ENCODE measurements at places on chromosomes 13 and 19.

GRCh38 chr13:48955536-48955935 is 20.2 kb upstream of the FNDC3A start:
- DNase-seq, result no peak

DNA sequence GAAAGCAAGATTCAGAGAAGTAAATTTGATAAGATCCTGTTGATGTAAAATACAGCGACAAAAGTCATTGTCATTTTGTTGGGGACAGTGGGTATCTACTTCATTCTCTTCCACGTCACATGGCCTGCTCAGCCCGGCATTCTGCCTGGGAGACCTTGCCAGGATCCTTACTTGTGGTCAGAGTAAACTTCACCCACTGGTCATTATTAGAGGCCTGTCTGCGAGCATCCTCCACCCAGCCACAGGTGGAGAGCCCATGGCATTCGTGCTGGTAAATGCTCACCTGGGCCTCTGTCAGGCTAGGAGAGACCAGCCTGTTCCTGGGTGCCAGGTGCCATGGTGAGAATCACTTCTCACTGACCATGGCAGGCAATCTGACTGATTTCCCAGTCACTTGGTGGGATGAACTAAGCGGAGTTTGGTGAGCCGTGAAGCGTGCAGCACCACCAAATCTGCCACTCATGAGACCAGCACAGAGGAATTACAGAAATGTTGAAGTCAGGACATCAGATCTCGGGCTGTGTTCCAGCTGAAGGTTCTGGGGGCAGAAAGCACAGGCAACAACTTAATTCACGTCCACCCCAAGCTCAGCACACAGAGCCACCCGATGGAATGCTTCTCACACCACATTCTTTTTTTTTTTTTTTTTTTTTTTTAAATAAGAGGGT is 107.0 kb downstream of the SIPA1L3 start:
- no peak for DNase-seq

- DNase-seq, result peak; percentile 77
Observed at GRCh38 chr19:32691291-32691951, at the start of gene NUDT19. Gene NUDT19, plus strand, starts transcription at chr19:32691821. Its CDS starts 140 bp downstream, at chr19:32691961.

DNA sequence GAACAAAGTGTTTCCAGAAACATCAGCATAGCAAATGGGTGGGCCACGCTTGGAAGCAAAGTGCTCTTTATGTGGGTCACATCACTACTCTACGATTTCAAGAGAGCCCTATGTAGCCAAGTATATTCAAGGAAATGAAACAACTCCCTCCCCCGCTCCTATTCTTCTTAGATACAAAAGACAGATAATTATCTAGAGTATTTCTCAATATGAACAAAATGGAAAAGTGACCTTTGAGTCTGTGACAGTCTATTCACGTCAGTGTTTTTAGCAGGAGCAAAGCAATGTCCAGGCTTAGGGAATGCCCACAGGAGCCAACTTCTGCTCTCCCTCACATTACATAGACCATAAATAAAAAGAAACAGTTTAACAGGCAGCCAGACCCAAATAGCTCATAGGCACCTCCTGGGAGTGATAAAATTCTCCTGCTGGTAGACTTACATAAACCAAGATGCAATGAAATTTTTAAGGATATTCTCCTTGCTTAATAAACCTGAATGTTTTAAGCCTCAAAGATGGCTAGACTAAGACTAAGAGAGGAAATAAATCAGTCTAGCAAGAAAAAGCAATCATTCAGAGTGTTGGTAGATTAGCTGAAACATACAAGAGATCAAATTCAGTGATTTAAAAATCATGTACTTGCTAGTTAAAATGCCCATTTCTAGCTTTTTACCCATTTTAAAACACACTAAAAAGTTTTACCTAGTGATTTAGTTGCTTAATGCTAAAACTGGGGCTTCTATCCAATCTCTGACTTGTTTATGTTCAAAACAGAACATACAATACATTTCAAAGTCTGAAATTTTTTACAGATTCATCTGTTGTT is 182.8 kb downstream of the RGCC start:
- no peak for DNase-seq

GRCh38 chr13:57123681-57124080 is 17.0 kb upstream of the PRR20A start:
- no peak for DNase-seq

- no peak for DNase-seq
Observed at GRCh38 chr19:58209577-58209976, 19.1 kb upstream of the ZNF544 start.

- no peak for DNase-seq
Observed at GRCh38 chr13:25141042-25141441, 31.0 kb downstream of the AMER2 start.
